ENCODE measurements at places on chromosomes 5 and 9. TPM values are rescaled to one million over a fixed set of nuclear protein-coding genes. Genes with fewer than 3 reads are reported as not detected.

DNA sequence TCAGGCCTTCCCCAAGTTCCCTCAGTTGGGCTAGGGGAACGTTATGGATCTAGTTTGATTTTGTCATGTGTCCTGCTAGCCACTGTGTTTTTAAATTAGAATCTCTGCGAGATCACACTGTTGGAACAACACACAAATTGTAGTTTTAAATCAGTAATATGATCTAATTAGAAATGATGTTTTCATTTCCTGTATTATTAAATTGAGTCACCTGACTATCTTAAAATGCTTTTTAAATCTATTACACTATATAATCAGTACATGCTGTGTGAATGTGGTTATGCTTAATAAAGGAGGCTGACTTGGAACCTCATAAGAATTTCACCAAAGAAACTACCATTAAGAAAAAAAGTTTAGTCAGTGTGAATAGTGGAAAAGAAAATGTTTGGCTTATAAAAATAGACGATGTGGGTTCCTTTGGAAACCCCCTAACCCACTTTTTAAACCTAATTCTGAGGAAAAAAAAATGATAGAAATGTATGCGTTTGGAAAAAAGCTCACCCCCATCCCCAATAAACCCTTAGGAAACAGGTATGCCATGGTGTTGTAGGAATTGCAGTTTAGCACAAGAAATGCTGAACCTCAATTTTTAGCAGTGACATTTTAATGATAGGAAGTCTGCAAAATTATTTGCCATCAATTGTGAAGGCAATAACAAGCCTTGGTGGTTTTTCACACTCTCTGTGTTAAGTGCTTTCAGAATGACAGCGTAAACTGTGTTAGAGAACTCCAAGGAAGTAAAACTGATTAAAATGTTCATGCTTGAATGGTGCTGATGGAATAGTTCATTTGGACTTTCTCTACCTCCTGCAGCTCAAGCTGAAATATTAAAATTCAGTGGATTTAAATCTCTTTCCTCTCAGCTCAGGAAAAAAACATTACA is 59.0 kb downstream of the TLE4 start:
- no peak for DNase-seq

Gene ARPC5L
- polyA plus RNA-seq, result 34.0 TPM

GRCh38 chr5:168779333-168779732 is 200.2 kb upstream of the PANK3 start:
- no peak for DNase-seq

DNA sequence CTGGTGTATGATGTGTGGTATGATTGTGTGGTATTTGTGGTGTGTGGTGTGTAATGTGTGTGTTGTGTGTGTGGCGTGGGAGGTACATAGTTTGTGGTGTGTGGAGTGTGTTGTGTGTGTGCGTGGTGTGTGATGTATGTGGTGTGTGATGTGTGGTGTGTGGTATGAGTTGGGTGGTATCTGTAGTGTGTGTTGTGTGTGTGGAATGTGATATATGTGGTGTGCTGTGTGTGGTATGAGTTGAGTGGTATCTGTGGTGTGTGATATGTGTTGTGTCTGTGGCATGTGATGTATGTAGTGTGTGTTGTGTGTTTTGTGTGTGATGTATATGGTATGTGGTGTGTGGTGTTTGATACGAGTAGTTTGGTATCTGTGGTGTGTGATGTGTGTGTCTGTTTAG is 272.5 kb upstream of the IRX1 start:
- DNase-seq, result no peak

- no peak for DNase-seq
Measured at GRCh38 chr9:101674165-101674564, 64.3 kb downstream of the GRIN3A start.

Gene PCDHB15
- 0.52 TPM for polyA plus RNA-seq

DNA sequence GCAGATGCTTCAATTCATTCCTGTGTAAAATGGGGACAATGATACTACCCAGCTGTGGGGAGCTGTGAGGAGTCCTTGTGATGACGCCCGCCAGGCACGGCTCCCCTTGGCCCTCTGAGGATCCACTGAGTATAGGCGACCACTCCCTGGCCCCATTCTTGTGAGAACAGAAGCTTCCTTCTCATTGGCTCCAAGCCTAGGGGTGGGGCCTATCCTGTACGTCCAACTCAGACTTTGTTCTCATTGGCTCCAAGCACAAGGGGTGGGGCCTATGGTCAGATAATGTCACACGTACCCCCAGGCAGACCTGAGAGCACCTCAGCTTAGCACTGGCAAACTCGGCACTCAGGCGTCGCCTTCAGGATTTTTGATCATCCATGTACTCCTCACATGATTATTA is 232.9 kb upstream of the MVB12B start:
- DNase-seq, result no peak

DNA sequence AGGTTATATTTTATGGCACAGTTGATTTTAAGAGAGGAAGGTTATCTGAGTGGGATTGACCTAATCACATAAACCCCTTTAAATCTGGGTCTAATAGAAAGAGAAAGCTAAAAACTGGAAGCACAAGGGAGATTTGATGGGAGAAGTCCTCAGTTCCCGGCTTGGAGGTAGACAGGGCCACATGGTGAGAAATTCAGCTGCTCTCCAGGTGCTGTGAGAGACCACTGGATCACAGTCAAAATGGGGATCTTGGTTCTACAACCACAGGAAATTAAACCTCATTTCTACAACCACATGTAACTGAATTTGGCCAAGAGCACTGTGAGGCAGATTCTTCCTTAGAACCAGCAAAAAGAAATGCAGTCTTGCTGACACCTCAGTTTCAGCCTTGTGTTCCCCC is 2352.7 kb downstream of the MAT2B start:
- DNase-seq, result no peak

Gene IRX1
- polyA plus RNA-seq, result 0.15 TPM

Gene LECT2
- polyA plus RNA-seq, result 0.10 TPM

GRCh38 chr9:117541181-117541580 is 126.3 kb upstream of the ASTN2 start:
- no peak for DNase-seq

DNA sequence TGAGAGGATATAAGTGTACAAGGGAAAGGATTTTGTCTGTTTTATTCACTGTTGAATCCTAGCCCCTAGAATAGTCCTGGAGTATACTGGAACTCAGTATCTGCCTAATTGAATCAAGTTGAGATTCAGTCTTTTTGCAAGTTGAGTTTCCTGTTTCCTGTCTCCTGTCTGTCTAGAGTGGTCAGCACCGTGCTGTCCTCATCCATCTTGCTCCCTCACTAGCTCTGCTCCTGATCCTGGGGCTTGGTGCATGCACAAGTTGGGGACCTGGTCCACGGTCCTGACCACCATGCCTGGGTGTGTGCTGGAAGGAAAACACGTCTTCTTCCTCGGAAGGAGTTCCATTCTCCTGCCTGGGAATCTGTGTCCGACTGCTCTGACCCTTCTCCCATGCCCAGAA is 3.2 kb downstream of the IL5 start:
- no peak for DNase-seq

Gene LCN9
- polyA plus RNA-seq, result not detected

Gene PIP5K1B
- polyA plus RNA-seq, result 0.05 TPM

GRCh38 chr5:52743012-52743411 is 44.7 kb upstream of the ITGA1 start:
- DNase-seq, result no peak

Gene RHOBTB3
- polyA plus RNA-seq, result 320 TPM

Gene SLC9A3
- polyA plus RNA-seq, result 0.98 TPM

DNA sequence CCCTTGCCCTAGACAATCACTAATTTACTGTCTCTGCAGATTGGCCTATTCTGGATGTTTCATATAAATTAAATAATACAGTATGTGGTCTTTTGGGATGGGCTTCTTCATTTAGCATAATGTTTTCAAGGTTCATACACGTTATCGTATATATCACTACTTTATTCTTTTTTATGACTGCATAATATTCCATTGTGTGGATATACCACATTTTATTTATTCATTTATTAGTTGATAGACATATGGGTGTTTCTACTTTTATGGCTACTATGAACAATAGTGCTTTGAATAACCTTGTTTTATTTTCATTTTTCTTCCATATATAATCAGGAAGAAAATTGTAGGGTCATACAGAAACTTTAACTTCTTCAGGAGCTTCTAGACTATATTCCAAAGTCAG is 108.5 kb upstream of the PAPPA start:
- no peak for DNase-seq

Data from BJ (cell line).